Head of caudate nucleus (tissue), 42 donors: ENCODE measurements at places on chromosomes 1 and 21.

- peak; percentile 82 for DNase-seq
These were observed 2.5 kb upstream of the CERS2 start for GRCh38 chr1:150976879-150977694.

DNA sequence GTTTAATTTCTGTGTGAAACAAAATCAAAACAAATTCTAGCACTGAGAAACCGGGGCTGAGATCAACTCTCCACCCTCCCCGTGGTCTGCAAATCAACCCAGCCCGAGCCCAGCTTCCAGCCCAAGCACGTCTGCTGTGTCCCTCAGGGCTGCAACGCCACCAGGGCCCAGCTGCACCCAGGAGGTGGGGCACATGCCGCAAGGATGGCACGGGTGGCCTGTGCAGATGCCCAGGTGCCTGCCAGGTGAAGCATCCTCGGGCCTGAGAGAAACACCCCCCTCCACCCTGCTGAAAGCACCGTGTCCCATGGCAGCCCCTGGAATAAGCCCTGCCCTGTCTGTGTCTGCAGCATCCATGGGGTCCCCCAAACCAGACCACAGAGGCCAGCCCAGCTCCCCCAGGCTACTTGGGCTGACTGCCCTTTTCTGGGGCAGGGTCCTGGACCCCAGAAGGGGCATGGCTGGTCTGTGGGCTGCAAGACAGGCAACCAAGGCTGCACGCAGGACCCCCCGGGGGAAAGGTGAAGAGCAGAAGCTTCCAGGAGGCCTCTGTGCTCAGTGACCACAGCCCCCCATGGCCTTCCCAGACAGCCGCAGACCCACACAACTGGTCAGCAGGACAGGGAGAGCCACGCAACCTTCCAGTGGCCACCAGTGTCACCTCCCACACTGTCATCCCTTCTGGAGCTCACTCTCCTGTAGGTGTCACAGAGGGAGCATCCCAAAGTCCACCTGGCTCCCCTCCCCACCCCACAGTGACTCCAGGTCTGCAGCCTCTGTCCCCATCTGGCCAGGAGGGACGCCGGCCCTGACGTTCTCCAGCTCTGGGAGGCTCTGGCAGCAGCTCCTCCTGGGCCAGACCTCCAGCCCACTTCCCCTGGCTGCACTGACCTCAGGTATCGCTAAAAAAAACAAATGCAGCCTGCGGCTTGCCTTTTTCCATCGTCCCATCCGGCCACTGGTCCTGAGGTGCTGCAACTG lies 7.7 kb downstream of the WNT9A start:
- no peak for DNase-seq

DNA sequence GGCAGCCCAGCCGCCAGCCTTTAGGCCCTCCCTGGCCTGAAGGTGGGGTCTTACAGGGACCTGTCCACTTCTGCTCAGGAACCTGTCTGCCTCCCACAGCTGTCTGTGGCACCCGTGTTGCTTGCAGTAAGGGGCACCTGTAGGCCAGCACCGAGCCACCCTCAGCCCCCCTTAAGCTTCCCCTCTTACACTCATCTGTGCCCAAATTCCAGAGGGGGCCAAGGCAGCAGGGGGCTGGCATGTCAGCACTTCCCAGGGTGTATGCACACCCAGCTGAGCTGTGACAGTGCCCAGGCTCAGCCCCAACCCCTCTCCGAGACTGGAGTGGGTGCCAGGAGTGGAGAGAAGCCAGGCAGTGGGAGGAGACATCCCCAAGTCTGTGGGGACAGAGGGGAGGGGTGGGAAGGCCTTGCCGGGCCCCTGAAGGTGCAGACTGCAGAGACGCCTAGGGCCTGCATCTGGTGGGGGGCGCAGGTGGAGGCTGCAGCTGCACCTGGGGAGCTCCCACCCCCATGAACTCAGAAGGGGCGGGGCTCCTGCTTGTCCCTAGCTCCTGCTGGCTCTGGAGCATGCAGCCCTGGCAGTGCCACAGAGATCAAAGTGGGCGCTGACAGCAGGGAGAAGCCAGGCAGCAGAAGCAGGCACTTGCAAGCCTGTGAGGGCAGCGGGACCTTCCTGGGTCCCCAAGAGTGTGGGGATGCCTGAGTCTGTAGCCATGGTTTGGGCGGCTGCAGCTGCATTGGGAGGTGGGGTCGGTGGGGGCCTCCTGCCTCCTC lies 5.4 kb upstream of the SLC2A7 start:
- no peak for DNase-seq

GRCh38 chr21:29650523-29651022 lies 289.2 kb downstream of the GRIK1 start:
- no peak for DNase-seq

GRCh38 chr1:41672173-41672572 lies 187.7 kb upstream of the EDN2 start:
- no peak for DNase-seq

GRCh38 chr1:160761886-160762285 lies 22.8 kb downstream of the SLAMF7 start:
- DNase-seq, result no peak
